Upper lobe of right lung (tissue), 1 donor: ENCODE measurements at places on chromosomes 2 and 18. TPM values are rescaled to one million over a fixed set of nuclear protein-coding genes. Genes with fewer than 3 reads are reported as not detected.

TEKT4 gene
- total RNA-seq, result not detected

ATP8B1 gene
- total RNA-seq, result 30.7 TPM

TNS1 gene
- 669 TPM for total RNA-seq

ERCC3 gene
- total RNA-seq, result 36.9 TPM

SP140 gene
- total RNA-seq, result 12.7 TPM

NT5DC4 gene
- not detected for total RNA-seq

STEAP3 gene
- total RNA-seq, result 14.1 TPM

RNF152 gene
- total RNA-seq, result 21.2 TPM

TUBA4B gene
- not detected for total RNA-seq

MARCHF7 gene
- total RNA-seq, result 83.2 TPM

DSC1 gene
- total RNA-seq, result not detected

GAD1 gene
- not detected for total RNA-seq

ASB18 gene
- total RNA-seq, result not detected

TLX2 gene
- total RNA-seq, result not detected

CGREF1 gene
- total RNA-seq, result 0.43 TPM

MOCOS gene
- total RNA-seq, result 5.0 TPM
